K562 (cell line): ENCODE measurements at places on chromosomes 11 and 22. TPM values are rescaled to one million over a fixed set of nuclear protein-coding genes. Genes with fewer than 3 reads are reported as not detected.

DNA sequence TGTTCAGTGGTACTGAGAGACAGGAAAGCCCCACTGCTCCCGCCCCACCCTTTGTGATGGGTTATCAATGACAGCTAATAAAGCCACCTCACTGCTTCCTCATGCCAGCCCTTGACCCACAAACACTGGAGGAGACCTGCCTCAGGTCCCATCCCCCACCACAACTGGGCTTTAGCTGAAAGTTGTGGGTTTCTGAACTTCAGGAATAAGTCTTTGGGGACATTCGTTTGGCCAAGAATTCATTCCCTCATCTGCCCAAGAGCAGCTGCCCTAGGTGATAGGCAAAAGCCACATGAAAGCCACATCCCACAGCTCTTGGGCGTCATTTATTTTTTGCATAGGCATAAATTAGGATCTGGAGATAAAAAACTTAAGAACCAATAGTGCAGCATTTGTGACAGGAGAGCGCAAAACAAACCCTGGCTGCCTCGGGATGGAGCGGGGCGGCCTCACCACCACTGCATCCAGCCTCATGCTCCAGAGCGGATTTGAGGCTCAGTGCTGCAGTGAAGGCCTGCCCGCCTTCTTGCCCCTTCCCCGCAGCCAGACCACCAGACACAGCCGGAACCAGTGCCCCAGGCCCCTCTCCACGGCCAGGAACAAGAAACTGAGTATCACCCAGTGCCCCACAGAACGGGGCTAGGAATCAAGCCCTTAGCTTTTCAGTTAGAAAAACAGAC, 21.2 kb downstream of the SUN2 start:
- no peak overlapping the region for H3K4me3 ChIP-seq
- no peaks in the 10 kb centered on the region for H3K4me1 ChIP-seq
- no peak overlapping the region for H3K27ac ChIP-seq
- no peak for DNase-seq
- H3K36me3 ChIP-seq: peaks cover 92% of the 10 kb centered on the region; the same call in 2 of the 3 replicates

DNA sequence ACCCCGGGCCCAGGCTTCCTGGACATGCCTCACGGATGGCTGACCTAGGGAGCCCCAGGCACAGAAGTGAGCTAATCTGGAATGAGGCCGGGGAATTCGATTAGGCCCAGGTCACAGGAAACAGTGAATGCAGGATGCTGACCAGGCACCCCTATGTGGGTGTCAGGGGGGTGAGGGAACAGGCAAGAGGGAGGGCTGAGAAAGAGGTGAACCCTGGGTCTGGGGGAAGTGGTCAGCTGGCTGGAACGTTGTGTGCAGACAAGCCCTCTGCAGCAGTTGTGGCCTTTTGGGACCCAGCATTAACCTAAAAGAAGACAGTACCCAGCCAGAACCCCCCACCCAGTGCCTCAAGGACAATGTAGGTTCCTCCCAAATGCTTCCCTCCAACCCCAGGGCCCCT, 8.1 kb downstream of the SERHL2 start:
- peaks cover 26% of the 10 kb centered on the region for H3K4me1 ChIP-seq
- H3K4me3 ChIP-seq: no peak overlapping the region
- H3K36me3 ChIP-seq: peaks cover 37% of the 10 kb centered on the region; the same call in 1 of the 3 replicates
- peak overlapping the region; percentile 46; the same call in 1 of the 3 replicates for H3K27ac ChIP-seq
- DNase-seq: no peak
- no peaks in the 10 kb centered on the region for H3K27me3 ChIP-seq

DNA sequence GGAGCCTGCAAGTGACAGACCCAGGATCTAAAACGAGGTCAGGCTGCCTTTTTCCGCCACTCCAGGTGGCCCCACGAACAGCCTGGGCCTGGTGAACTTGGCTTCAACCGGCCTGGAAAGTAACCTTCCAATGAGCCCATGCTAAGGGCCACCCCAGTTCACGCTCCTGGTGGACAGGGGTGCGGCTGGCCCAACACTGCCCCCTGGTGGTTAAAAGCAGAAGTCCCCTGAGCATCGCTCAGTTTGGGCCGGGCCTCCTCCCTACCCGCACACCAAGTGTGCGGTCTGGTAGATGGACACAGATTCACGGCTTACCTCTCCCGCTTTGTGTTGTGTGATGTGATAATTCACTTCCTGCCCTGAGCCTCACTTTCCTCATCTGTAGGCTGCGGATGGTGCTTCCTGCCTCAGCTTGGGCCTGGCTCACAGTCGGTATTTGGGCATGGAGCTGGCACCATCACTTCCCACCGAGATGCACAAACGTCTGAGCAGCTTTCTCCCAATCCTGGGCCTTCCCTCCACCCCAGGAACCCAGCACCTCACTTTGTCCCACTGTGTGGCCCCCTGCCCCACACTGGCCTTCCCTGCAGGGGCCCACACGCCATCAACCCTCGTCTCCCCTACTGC, 13.7 kb upstream of the SEC14L3 start:
- no peak overlapping the region for H3K27ac ChIP-seq
- peaks cover 8% of the 10 kb centered on the region for H3K4me1 ChIP-seq
- H3K36me3 ChIP-seq: no peaks in the 10 kb centered on the region
- no peak overlapping the region for H3K4me3 ChIP-seq
- no peaks in the 10 kb centered on the region for H3K27me3 ChIP-seq
- peak; percentile 91 for DNase-seq

- H3K4me1 ChIP-seq: peaks cover 36% of the 10 kb centered on the region
- DNase-seq: no peak
- no peak overlapping the region for H3K4me3 ChIP-seq
Measured at GRCh38 chr11:43694477-43694876, 13.9 kb downstream of the HSD17B12 start.

DNA sequence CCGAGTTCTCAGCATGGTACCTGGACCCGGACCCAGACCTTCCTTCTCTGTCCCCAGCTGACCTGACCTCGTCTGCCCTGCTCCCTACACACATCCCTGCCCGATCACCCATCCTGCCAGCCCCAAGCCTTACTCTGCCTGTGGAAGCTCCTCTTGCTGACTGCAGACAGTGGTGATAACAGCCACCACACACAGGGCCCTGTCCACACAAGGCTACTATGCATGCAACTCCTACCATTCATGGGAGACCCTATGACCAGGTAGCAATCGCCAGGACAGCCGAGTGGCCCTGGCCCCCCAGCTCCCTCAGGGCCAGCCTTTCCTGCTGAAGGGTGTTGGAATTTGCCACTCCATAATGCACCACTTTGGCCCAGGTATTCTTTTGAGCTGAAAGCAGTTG, 233.6 kb downstream of the BRD1 start:
- DNase-seq: no peak
- H3K4me1 ChIP-seq: no peaks in the 10 kb centered on the region
- H3K36me3 ChIP-seq: peaks cover 57% of the 10 kb centered on the region
- no peaks in the 10 kb centered on the region for H3K27me3 ChIP-seq
- H3K4me3 ChIP-seq: no peak overlapping the region

The TNRC6B gene
- total RNA-seq: 17.6 and 18.8 TPM in 2 replicates

The GAB2 gene
- 25.4 and 35.2 TPM in 2 replicates for total RNA-seq

The B3GAT1 gene
- total RNA-seq: 0.42 and 0.53 TPM in 2 replicates

DNA sequence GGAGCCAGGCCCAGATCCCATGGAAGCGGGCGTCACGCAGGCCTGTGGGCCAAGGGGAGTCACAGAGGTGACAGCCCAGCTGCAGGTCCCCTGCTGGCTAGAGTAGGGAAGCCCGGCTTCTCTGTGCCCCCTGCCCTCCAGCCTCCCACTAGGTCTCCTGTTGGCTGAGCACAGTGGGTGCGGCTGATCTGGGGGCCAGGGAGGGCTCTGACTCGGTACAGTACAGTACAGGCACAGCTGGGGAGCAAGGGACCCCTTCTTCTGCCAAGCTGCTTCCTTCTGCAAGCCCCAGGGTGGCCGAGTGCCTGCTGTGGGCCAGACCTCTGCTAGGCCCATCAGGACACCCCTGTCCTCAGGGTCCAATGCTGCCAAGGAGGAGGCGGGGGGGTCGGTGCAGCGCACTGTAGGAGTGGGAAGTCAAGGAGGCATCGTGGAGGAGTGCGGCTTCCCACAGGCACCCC, 10.1 kb downstream of the SUSD2 start:
- H3K4me1 ChIP-seq: no peaks in the 10 kb centered on the region; the same call in 2 of the 3 replicates
- no peak overlapping the region for H3K4me3 ChIP-seq
- DNase-seq: no peak
- H3K27ac ChIP-seq: no peak overlapping the region
- no peaks in the 10 kb centered on the region for H3K36me3 ChIP-seq
- H3K27me3 ChIP-seq: peaks cover 6% of the 10 kb centered on the region

The PHLDA2 gene
- total RNA-seq: 42.4 and 43.2 TPM in 2 replicates

The FGF19 gene
- 0.07 and 0.11 TPM in 2 replicates for total RNA-seq

DNA sequence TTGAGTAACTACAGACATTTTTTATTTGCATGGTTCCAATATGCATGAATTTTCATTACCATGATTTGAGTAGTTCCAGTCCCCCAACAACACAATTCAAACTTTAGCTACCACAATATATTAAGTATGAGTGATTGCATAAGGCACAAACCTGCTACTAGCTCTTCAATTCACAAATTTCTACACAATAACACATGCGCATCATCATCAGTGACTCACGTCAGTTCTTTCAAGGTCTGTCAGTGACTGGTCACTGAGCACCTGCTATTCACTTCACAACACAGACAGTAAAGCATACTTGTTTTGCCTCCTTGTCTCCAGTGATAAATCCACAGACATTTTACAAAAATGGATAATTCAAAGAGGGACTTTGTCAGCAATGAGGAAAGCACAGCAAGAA, 435.1 kb upstream of the CCDC90B start:
- H3K4me3 ChIP-seq: no peak overlapping the region
- no peaks in the 10 kb centered on the region for H3K4me1 ChIP-seq
- DNase-seq: no peak
- H3K27me3 ChIP-seq: no peaks in the 10 kb centered on the region
- H3K36me3 ChIP-seq: no peaks in the 10 kb centered on the region

DNA sequence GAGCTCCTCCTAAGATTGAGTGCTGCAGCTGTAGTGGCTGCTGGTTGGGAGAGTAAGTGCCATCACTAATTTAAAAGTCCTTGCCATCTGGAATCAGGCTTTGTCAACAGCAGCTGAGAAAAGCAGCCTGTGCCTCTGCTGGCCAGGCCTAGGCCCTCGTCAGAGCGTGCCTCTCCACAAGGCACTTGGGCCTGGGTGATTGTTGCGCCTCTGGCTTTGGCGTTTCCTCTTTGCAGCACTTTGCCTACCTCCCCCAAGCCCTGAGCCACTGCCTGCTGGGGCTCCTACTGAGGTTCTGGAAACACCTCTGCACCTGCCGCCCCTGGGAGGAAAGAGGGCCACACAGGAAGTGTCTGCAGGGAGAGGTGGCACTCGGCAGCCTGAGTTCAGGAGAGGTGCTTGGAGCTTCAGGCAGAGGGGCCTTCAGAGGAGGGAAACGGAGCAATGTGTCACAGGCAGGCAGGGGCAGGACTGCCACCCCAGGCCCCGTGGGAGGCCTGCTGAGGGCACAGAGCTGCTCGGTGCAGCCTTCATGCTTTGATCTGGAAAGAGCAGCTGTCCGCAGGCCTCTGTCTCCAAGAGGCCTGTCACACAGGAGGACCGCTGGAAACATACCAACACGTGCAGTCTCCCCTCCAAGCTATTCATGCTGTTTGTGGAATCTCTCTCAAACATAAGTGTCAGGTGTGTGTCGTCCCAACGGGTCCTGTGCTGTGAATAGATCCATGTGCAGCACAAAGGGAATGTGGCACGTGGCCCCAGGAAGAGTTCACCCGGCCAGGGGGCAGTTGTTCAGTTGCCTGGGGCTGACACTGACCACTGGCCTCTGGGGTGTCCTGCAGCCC, 61.5 kb upstream of the EMID1 start:
- peaks cover 6% of the 10 kb centered on the region; the same call in 1 of the 3 replicates for H3K36me3 ChIP-seq
- peaks cover 17% of the 10 kb centered on the region for H3K4me1 ChIP-seq
- no peak for DNase-seq
- H3K27ac ChIP-seq: no peak overlapping the region

DNA sequence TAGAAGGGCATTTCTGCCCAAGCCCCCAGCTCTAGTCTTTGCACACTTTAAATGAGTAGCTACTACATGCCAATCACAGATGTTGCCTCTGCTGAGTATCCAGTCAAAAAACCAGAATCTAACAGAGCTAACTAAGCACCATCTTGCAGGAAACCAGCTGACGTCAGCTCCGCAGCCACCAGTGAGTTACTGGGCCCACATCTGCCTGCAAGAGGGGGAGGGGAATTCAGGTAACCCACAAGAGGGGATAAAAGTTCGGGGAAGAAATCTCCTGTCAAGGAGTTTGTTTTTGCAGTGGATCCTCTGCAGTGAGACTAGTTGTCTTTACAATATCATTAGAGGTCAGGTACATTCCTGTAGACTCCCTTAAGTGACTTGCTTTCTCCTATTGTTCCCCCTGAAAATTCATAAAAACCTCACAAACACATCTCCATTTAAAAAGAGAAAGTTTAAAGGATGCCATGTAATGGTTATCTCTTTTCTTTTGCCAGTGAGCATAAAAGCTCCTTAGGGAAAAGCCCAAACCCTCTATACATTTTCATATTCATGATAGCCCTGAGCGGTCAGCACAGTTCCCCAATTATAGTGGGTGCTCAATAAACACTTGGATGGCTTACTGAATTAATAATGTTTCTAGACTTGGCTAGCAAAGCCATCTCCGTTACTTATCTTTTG, 9.3 kb downstream of the CD44 start:
- peaks cover 7% of the 10 kb centered on the region; the same call in 1 of the 3 replicates for H3K27me3 ChIP-seq
- no peaks in the 10 kb centered on the region for H3K4me1 ChIP-seq
- H3K36me3 ChIP-seq: no peaks in the 10 kb centered on the region
- no peak overlapping the region for H3K27ac ChIP-seq
- DNase-seq: no peak

GRCh38 chr11:11045156-11045930, 187.5 kb upstream of the ZBED5 start:
- H3K36me3 ChIP-seq: no peaks in the 10 kb centered on the region
- H3K27ac ChIP-seq: no peak overlapping the region
- peaks cover 12% of the 10 kb centered on the region for H3K27me3 ChIP-seq
- no peak overlapping the region for H3K4me3 ChIP-seq
- DNase-seq: no peak
